ENCODE measurements at places on chromosomes 4 and X.

DNA sequence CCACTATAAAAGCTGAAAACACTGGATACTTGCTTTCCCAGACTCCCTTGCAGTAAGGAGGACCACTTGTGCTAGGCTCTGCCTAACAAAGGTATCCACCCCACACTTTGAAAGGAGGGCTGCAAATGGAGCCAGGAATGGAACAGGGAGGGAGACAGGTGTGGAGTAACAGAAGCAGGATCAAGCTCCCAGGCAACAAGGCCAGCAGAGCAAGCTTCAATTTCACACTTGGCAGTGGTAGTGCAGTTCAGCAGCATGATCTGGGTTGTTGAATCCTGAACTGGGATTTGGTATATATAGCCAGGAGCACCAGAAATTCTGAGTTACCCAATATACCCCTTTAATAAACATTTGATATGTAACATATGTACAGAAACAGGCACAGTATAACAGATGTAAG, 9.8 kb downstream of the LAMP2 start:
- DNase-seq, result no peak

- no peak for DNase-seq
Observed at GRCh38 chr4:175234162-175234561, 316.0 kb downstream of the ADAM29 start.

GRCh38 chr4:107630185-107630705, 89.8 kb downstream of the PAPSS1 start:
- DNase-seq, result no peak

GRCh38 chrX:67777148-67777547, 233.3 kb downstream of the AR start:
- no peak for DNase-seq

DNA sequence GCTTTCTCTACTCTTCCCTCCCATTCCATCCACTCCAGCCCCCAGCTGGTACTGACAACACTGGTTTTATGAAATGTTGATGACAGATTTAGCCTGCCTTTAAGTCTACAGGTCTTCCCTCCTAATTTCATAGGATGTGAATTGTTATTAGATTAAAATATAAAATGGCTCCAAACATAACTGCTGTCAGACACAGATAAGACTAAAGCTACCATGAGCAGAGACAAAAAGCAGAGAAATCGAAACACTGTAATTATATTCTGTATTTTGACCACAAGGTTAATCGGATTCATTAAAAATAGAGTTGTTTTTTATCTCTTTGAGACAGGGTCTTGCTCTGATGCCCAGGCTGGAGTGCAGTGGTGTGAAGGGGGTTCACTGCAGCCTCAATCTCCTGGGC, 28.3 kb downstream of the SEC24D start:
- DNase-seq, result no peak

GRCh38 chr4:159481936-159482335, 379.1 kb downstream of the RAPGEF2 start:
- no peak for DNase-seq

- DNase-seq, result no peak
Observed at GRCh38 chrX:136219893-136220292, 31.3 kb downstream of the MAP7D3 start.

GRCh38 chrX:17390419-17390850, 15.4 kb downstream of the NHS start:
- no peak for DNase-seq

- DNase-seq, result no peak
Observed at GRCh38 chr4:12409507-12410190, 981.0 kb upstream of the HS3ST1 start.

DNA sequence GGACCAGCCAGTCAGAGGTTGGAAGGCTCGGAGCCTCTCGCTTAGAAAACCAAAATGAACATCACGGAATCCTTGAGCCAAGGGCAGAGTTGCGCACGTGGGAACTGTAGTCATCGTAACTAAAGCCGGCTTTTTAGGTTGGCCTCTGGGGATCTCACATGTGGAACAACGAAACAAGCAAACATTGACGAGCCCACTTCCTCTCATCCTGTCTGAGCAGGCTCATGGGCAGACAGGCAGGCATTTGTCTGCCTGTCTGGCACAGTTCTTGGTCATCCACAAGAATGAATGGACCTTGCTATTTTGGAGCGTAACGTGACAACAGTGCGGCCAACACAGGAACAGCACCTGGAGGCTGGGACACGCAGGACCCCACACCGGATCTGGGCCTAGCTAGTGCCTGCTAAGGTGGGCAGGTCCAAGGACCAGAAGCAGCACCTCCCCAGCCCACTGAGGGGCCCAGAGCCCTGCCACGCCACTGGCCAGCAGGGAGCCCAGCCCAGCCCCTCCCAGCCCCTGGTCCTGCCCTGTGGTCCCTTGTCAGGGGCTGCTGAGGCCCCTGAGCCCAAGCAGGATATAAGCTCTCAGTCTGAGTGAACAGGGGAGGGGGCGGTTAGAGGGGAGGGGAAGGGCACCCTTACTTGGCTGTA, 9.2 kb upstream of the TREX2 start:
- DNase-seq, result no peak

- DNase-seq, result no peak
Observed at GRCh38 chr4:139768896-139769295, 103.3 kb downstream of the MGST2 start.

DNA sequence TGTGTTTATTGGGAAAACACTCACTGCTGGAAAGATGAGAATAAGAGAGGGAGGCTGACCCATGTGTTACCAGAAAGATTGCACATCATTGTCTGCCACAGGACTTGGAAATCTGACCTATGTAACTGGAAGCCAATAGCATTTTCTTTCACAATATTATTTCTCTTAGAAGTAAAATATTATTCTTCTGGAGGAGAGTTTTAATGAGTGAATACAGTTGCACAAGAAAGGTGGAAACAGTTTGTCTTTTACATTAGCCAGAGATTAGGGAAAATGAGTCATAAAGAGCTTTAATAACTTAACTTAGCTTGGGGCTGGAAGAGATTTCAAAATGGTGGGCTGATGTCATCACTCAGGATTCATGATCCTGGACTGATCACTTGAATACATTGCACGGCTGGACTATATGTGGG, 31.5 kb upstream of the LNX1 start:
- DNase-seq, result no peak

GRCh38 chr4:89077761-89078160, 20.8 kb upstream of the FAM13A start:
- DNase-seq, result no peak

- no peak for DNase-seq
Observed at GRCh38 chrX:47632666-47633065, 2.9 kb upstream of the CFP start.

DNA sequence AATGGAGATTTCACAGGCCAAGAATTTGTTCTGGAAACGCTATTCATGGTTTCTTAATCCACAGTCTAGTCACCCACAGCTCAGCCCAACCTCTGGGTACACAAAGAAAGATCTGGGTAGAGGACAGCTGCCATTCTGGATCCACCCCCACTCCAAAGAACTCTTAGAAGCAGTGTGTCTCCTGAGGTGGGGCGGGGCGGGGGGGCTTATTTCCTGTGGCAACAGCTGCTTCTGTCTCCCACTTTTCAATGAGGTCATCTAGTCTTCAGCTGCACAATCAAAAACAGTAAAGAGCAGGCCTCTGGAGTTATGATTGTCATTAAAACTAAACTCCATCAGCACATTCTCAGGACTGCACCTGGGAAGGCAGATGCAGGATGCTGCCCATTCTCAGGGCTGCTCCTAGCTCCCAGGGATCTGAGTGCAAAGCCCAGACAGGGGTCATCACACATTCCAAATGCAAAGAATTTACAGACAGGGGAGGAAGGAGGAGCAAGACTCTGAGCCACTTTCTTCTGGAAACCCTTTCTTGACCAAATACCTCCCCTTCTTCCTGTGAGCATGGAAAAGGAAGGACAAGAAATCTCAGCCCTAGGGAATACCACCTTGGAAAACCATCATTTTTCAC, 207.3 kb downstream of the HS6ST2 start:
- DNase-seq, result no peak

DNA sequence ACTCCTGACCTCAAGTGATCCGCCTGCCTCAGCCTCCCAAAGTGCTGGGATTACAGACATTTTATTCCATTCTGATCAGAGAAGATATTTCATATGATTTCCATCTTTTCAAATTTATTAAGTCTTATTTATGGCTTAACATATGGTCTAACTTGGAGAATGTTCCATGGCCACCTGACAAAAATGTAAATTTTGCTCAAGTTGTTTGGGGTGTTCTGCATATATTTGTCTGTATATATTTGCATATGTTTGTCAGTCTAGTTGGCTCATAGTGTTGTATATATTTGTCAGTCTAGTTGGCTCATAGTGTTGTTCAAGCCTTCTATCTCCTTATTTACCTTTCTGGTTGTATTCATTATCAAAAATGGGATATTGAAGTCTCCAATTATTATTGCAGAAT, 16.2 kb upstream of the ATRX start:
- no peak for DNase-seq

GRCh38 chr4:42633605-42634388, 23.1 kb downstream of the ATP8A1 start:
- no peak for DNase-seq

- no peak for DNase-seq
Observed at GRCh38 chr4:121071640-121072223, 603 bp downstream of the NDNF start.

- DNase-seq, result no peak
Observed at GRCh38 chrX:3307881-3308280, 38.6 kb downstream of the MXRA5 start.

GRCh38 chr4:66032571-66032970, 362.3 kb upstream of the EPHA5 start:
- no peak for DNase-seq

DNA sequence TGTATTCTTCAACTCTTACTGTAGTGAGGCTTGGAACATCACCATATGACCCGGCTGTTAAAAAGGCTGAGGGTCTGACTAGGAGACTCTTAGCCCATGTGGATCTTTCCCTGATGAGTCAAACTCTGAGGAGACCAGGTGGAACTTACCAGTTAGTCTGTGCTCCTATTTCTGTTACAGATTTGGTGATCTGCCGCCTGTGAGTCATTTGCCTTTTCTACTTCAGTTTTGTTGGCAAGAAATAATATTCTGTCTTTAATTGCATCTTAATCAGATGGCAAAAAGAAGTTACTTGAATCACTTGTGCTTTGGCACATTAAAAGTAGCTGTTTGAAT, 48.4 kb downstream of the MTM1 start:
- no peak for DNase-seq

- no peak for DNase-seq
Observed at GRCh38 chr4:95446173-95446572, 102.6 kb downstream of the UNC5C start.

- no peak for DNase-seq
Observed at GRCh38 chrX:154317391-154317995, 21.9 kb downstream of the TKTL1 start.

GRCh38 chr4:78612398-78613178, 61.0 kb downstream of the ANXA3 start:
- DNase-seq, result no peak

DNA sequence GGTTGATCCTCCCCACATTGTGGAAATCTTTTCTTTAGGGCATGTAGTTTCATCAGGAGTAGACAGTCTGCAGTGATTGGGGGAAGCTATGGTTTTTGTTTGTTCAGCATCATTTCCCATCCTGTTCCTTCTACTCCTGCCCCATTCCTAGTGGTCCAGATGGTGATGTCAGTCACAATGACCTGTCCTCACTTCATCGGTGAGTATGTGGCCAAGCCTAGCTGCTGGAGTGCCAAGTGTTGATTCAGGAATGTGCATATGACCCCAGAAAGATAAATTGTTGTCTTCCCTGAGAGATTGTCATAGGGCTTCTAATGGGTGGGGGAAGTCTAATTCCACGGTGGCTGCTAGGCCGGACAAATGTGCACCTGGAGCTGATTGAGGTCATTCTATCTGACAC, 130.6 kb upstream of the FAT1 start:
- no peak for DNase-seq

DNA sequence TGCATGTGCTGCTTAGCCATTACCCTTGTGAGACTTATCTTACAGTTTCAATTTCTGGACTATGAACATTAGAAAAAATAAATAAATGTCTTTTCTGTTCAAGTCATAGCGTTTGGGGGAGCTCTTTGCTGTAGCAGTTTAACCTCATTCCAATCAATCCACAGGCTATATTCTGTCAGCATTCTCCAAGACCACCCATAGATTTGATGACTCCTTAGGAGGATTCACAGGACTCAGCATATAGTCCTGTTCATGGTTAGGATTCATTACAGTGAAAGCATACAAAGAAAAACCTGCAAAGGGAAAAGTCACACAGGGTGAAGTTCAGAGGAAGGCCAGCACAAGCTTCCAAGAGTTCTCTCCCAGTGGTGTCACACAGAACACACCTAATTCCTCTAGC, 180.5 kb downstream of the ADAMTS3 start:
- DNase-seq, result no peak

- no peak for DNase-seq
Observed at GRCh38 chrX:151359341-151359740, 37.7 kb upstream of the VMA21 start.

DNA sequence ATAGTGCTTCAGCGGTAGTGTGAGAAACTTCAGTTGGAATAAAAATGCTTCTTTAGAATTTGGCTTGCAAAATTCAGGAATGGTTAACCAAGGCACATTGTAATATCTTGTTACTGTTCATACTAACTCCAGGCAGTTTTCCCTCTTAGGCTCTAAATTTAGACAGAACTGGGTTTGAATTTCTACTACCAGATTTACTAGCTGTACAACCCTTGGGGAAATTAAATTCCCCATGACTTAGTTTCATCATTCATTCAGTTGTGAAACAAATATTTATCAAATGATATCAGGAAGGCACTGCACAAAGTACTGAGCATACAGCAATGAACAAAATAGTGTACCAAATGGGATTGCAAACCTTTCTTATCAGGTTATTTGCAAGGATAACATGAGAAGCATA, 135.0 kb upstream of the IL15 start:
- no peak for DNase-seq

DNA sequence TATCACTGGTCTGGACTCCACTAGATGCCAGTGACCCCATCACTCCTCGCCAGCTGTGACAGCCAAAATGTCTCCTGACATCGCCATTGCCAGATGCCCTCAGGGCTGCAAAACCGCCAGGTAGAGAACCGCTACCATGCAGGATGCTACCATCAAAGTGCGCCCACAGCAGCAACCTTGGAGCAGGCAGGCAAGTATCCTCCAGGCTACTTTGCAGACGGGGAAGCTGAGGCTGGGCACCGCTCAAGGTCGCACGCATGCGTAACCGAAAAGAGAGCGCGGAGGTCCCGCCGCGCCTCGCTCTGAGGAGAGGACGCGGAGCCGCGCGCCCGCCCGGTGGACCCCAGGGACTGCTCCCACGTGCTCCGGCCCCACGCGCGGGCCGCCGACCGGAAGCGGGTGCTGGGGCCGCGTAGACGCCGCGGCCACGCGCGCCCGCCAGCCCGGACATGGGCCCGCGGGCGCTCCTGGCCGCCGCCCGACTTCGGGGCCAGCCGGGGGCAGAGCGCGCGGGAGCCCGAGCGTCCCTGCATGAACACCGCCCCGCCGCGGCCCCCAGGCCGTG, at the start of gene STS:
Gene STS (plus strand): TSS at position 300 of the 565 bp plus-strand sequence. CDS start 105,488 bp downstream, outside the sequence.
- DNase-seq, result peak; percentile 4
